ENCODE measurements at places on chromosomes 1 and 21.

- peak overlapping the region; percentile 22 for H3K27ac ChIP-seq
- H3K4me3 ChIP-seq: no peak overlapping the region
- DNase-seq: peak; percentile 78
Measured at GRCh38 chr1:44947063-44947773, 39.2 kb downstream of the EIF2B3 start.

DNA sequence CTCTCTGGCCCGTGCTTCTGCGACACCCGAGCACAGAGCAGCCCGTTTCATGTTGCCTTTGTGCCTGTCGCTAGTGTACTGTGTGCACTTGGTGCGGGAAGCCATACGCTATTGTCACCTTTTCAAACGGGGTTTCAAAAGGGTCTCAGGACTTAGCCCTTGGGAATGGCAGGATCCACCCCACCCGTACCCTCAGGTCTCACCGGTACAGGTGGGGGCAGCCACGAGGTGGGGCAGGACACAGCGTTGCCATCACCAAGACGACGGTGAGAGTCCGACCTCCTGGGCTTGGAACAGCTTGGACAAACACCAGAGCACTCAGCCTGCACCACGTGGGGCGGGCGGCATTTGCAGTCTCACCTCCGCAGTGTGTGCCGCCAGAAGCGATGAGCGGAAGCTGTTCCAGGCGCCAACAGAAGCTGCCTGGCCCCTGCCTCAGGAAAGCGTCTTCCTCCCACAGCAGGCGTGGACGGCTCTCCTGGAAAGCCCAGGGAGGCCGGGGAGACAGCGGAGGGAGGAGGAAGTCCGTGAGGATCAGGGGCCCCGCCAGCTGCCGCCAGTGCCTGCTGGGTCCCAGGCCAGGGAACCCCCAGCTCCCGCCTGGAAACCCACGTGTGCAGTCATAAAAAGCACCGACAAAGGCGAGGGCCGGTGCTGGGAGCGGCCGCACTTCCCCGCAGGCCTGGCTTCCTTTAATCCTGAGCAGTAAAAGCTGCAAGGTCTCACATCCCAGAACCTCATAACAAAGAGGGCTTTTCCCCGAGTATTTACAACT lies 131.3 kb upstream of the ARHGEF16 start:
- H3K27me3 ChIP-seq: no peaks in the 10 kb centered on the region
- H3K27ac ChIP-seq: peak overlapping the region; percentile 70
- no peaks in the 10 kb centered on the region for H3K36me3 ChIP-seq
- H3K4me3 ChIP-seq: no peak overlapping the region
- H3K4me1 ChIP-seq: no peaks in the 10 kb centered on the region

DNA sequence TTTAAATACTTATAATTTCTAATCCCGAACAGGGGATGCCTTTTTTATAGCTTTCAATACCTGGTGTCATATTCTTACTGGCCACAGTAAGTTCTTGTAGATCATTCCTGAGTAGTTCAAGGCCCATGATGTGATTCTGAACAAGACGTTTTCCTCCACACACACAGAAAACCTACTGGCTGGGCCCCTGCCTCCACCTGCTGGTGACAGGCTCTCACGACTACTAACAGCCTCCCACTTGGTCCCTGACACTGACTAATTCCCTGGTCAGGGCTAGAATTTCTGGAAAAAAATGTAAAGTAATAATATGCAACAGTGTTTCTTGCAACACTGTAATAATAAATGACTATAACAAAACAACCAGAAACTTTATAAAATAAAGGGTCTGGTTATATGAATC lies 50.4 kb upstream of the RIPK4 start:
- H3K36me3 ChIP-seq: no peaks in the 10 kb centered on the region
- no peak overlapping the region for H3K4me3 ChIP-seq
- peak; percentile 44 for DNase-seq
- H3K27me3 ChIP-seq: no peaks in the 10 kb centered on the region

DNA sequence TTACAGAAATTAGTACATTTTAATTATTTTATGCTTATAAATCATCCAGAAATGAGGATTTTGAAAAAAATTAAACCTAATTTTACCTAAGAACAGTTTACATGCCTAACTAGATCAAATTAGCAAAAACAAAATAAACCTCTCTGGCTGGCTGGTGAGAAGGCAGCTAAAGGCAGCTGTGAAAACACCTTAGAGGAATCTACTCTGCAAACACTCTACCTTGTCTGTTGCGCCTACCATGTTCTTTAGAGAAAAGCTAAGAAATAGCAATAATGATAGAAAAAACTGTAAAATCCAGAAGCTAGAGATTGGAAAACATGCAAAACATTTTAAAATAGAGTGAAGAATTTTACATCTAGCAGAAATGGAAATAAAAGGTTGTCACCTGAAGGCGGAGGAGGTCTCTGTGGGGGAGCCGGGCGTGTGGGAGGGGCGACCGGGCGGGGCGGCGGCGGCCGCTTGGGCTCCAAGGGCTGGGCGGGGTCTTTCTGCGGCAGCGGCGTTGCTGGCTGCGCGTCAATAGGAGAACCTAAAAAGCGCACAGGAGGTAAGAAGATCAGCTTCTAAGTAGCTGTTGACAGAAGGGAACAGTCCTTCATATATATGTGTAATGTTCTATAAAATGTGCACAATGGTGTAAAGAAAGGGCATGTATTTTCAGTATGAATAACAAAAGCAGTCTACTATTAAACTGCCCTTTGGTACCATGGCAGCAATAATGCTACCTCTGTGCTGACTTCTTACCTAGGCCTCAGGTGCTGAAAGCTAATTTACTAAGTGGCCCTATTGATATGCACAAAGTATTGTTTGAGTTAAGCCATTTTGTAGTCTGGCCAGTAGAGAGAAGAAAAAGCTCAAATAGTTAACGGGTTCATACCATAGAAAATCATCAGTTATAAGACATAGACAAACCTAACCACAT lies 33.3 kb upstream of the CFAP298 start:
- no peak overlapping the region for H3K4me3 ChIP-seq
- no peaks in the 10 kb centered on the region for H3K4me1 ChIP-seq
- peak; percentile 7 for DNase-seq
- H3K36me3 ChIP-seq: peaks cover 23% of the 10 kb centered on the region

GRCh38 chr1:178821134-178821866 lies 49.6 kb downstream of the ANGPTL1 start:
- no peaks in the 10 kb centered on the region for H3K27me3 ChIP-seq
- no peak overlapping the region for H3K27ac ChIP-seq
- no peaks in the 10 kb centered on the region for H3K36me3 ChIP-seq
- no peaks in the 10 kb centered on the region for H3K4me1 ChIP-seq
- H3K4me3 ChIP-seq: no peak overlapping the region

GRCh38 chr1:57800376-57800775 lies 376.5 kb upstream of the DAB1 start:
- no peak for DNase-seq
- H3K27me3 ChIP-seq: no peaks in the 10 kb centered on the region
- H3K36me3 ChIP-seq: no peaks in the 10 kb centered on the region
- H3K4me1 ChIP-seq: peaks cover 9% of the 10 kb centered on the region
- no peak overlapping the region for H3K27ac ChIP-seq
- H3K4me3 ChIP-seq: no peak overlapping the region

DNA sequence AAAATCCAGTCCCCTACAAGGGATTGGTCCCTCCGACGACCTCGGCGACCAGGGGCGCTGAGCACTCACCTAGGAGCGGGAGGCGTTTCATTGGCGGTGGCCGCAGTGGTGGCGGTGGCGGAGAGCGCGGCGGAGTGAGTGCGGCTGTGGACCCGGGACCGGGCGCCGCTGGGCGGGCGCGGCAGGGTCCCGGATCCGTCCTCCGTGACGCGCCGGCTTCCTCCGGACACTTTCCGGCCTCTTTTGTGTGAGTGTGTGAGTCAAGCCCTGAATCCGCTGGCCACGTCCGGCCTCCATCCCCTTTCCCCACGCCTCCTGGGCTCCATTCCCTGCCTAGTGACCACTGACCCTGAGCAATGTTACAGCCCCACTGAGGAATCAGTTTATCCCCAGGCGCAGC lies at the start of gene ADGRL4:
Gene ADGRL4 (minus strand): TSS at position 167 of the 400 bp plus-strand sequence. CDS start 76 bp downstream, at position 91.
- H3K27ac ChIP-seq: peak within 1 kb of the TSS; percentile 91
- H3K4me3 ChIP-seq: peak within 1 kb of the TSS; percentile 39
- peak; percentile 32 for DNase-seq
- H3K27me3 ChIP-seq: no peaks in the 10 kb centered on the region
- no peaks in the 10 kb centered on the region for H3K4me1 ChIP-seq

- no peak overlapping the region for H3K27ac ChIP-seq
- no peaks in the 10 kb centered on the region for H3K36me3 ChIP-seq
Measured at GRCh38 chr1:7223334-7224080, 438.3 kb downstream of the CAMTA1 start.

- no peak for DNase-seq
- peaks cover 50% of the 10 kb centered on the region for H3K4me1 ChIP-seq
- H3K27me3 ChIP-seq: no peaks in the 10 kb centered on the region
Measured at GRCh38 chr1:42316292-42316691, 18.7 kb downstream of the FOXJ3 start.

DNA sequence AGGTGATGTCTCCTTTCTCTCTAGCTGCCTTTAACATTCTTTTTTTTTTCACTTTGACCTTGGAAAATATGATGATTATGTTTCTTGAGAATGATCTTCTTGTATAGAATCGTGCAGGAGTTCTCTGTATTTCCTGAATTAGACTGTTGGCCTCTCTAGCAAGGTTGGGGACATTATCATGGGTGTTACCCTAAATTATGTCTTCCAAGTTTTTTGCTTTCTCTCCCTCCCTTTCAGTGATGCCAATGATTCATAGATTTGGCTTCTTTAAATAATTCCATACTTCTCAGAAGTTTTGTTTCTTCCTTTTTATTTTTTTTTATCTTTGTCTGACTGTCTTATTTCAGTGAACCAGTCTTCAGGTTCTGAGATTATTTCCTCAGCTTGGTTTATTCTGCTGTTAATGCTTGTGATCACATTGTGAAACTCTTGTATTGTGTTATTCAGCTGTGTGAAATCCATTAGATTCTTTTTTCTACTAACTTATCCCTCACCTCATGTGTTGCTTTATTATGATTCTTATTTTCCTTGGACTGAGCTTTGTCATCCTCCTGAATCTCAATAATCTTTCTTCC lies 268.4 kb upstream of the NRIP1 start:
- no peak overlapping the region for H3K4me3 ChIP-seq
- H3K27me3 ChIP-seq: no peaks in the 10 kb centered on the region
- no peak for DNase-seq
- H3K4me1 ChIP-seq: no peaks in the 10 kb centered on the region
- no peaks in the 10 kb centered on the region for H3K36me3 ChIP-seq
- H3K27ac ChIP-seq: no peak overlapping the region

DNA sequence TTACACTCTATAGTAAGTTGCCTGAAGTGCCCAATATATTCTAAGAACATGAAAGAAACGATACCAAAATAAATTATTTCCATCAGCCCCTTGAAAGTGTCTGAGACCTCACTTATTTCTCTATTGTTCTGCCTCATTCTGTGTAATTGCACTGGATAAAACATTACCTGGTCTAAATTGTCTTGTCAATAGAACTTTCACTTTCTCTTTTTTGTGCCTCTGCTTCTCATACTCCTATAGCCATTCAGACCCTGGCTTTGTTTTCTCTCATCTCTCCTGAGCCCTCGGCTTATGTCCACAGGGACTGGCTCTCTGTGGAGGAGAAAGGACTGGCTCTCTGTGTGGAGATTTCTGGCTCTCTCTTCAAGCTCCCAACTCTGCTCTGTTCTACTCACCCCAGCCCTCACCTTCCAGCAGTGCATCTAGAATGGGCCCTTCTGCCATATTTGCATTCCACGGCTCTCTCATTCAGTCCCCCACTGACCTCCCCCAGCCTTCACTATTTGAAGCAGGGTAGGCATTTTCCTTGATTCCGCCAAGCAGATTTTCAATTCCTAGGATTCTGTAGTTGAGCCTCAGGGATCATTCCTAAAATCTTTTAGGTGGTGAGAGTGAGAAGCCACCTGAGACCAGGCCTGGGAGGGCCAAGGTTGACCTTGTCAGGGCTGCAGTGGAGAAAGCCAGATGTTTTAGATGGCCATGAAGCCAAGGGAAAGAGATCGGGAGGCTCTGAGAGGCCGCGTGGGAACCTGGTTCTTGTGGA lies 15.9 kb upstream of the GALNT2 start:
- DNase-seq: no peak
- H3K36me3 ChIP-seq: no peaks in the 10 kb centered on the region
- no peaks in the 10 kb centered on the region for H3K4me1 ChIP-seq
- H3K27me3 ChIP-seq: no peaks in the 10 kb centered on the region
- H3K27ac ChIP-seq: no peak overlapping the region

DNA sequence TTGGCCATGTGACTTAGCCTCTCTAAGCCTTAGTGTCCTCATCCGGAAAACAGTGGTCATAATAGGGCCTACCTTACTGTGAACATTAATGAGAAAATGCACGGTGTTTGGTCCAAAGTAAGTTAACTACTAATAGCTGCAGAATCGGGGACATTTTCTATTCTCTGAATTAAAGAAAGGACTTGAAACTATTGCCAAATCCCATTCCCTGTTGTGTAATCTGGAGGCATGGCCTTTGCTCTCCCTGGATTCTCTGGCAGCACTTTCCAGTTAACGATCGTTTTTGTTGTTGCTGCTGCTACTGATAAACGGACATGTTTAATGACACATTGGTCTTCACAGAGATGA lies 30.5 kb downstream of the FMO4 start:
- H3K4me3 ChIP-seq: no peak overlapping the region
- no peaks in the 10 kb centered on the region for H3K27me3 ChIP-seq
- no peaks in the 10 kb centered on the region for H3K36me3 ChIP-seq
- H3K27ac ChIP-seq: no peak overlapping the region
- no peaks in the 10 kb centered on the region for H3K4me1 ChIP-seq

GRCh38 chr1:192491804-192492554 lies 83.6 kb upstream of the RGS1 start:
- H3K27me3 ChIP-seq: no peaks in the 10 kb centered on the region
- no peaks in the 10 kb centered on the region for H3K36me3 ChIP-seq
- H3K4me3 ChIP-seq: no peak overlapping the region

GRCh38 chr1:111604931-111605330 lies 14.7 kb upstream of the RAP1A start:
- no peaks in the 10 kb centered on the region for H3K27me3 ChIP-seq
- H3K27ac ChIP-seq: no peak overlapping the region
- no peak overlapping the region for H3K4me3 ChIP-seq

GRCh38 chr1:156524481-156524869 lies 23.9 kb upstream of the MEF2D start:
- DNase-seq: no peak
- H3K4me3 ChIP-seq: no peak overlapping the region
- no peaks in the 10 kb centered on the region for H3K27me3 ChIP-seq
- H3K36me3 ChIP-seq: no peaks in the 10 kb centered on the region
- H3K4me1 ChIP-seq: no peaks in the 10 kb centered on the region

- H3K36me3 ChIP-seq: no peaks in the 10 kb centered on the region
- no peaks in the 10 kb centered on the region for H3K4me1 ChIP-seq
- H3K4me3 ChIP-seq: no peak overlapping the region
- no peaks in the 10 kb centered on the region for H3K27me3 ChIP-seq
Measured at GRCh38 chr1:184781941-184782340, 27.3 kb upstream of the EDEM3 start.

GRCh38 chr1:2561898-2562895 lies 6.0 kb downstream of the TNFRSF14 start:
- H3K36me3 ChIP-seq: no peaks in the 10 kb centered on the region
- peaks cover under 1% of the 10 kb centered on the region for H3K4me1 ChIP-seq
- DNase-seq: no peak
- no peak overlapping the region for H3K27ac ChIP-seq

DNA sequence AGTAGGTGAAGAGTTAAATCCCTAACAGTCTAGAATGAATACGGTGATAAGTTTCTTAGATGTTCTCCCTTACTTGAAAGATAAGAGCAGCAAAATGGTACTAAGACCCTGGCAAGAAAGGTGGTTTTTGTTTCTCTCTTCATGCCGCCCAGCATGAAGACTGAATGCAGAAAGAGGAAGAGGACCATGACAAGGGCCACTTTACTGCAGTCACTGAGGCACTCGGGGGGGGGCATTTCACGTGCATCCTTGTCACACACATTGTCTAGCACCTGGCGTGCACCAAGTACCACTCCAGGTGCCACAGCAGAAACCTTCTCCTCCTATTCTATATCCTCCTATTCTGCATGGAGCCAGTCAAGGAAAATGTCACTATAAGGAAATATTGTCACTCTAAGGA lies 222.0 kb downstream of the TOMM20 start:
- no peak overlapping the region for H3K27ac ChIP-seq
- no peaks in the 10 kb centered on the region for H3K36me3 ChIP-seq
- no peaks in the 10 kb centered on the region for H3K27me3 ChIP-seq
- H3K4me3 ChIP-seq: no peak overlapping the region

All from lung (tissue), 17 donors.